Activated T-helper 1 cell treated with anti-CD3 and anti-CD28 coated beads, Interleukin-12 subunit alpha, Interleukin-12 subunit beta, Interleukin-2, Interleukin-4 antibody, amounts not matched to agents 30 ng/mL and 10 ng/mL and 1 ng/mL, durations not matched to agents 14 hours and 24 hours and 36 hours (primary cell): ENCODE measurements at places on chromosomes 3 and 15. TPM values are rescaled to one million over a fixed set of nuclear protein-coding genes. Genes with fewer than 3 reads are reported as not detected.

DNA sequence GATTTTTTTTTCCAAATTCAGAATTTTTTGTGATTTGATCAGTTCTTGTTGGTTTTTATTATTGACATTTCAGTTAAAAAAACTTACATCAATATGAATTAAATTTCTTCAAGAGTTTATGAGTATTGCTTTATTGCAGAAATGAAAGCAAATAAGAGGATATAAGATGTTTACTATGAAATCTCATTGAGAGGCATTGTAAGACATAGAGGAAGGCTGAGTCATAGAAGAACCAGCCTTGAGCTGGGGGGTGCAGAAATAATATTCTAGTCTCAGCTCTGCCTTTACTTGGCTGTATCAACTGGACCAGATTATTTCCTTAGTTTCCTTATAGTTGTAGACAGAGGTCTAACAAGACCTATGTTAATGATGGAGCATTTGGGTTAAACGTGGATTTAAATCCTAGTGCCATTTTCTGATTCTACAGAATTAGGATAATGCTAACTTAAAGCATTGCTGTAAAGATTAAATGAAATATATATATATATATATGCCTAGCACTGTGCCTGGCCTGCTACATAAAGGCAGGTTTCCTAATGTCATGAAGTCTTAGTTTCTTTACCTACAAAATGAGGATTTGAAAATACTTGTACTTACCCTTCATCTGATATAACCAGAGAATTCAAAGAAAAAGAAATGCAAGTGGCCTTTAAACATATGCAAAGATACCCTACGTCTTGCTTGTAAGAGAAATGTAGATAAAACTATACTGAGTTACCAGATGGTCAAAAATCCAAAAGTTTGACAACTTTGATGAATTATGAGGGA lies 7.3 kb downstream of the FAM98B start:
- no peak for DNase-seq

- DNase-seq = no peak
Observed at GRCh38 chr3:158532099-158532734, 38.8 kb upstream of the MLF1 start.

GRCh38 chr3:129942296-129942695 lies 32.2 kb upstream of the TRH start:
- peak; percentile 6 for DNase-seq

- DNase-seq = peak; percentile 7
Observed at GRCh38 chr3:154121701-154122551, 736 bp downstream of the ARHGEF26 start.

GRCh38 chr3:20773320-20773984 lies 587.4 kb upstream of the SGO1 start:
- DNase-seq = no peak

DNA sequence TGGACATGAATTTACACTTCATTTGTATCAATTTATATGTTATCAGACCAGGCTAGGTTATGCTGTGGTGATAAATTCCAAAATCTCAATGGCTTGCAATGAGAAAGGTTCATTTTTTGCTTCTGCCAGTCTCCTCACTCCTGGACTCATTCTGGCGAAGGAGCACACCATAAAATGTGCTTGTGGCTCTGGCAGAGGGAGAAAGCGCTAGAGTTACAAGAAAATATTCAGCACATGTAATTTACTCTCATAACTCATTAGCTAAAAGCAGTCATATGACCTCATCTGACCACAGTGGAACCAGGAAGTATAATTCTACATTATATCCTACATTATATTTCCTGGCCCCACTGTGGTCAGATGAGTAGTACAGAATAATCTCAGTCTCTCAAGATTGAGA lies 193.8 kb downstream of the BCHE start:
- no peak for DNase-seq

DNA sequence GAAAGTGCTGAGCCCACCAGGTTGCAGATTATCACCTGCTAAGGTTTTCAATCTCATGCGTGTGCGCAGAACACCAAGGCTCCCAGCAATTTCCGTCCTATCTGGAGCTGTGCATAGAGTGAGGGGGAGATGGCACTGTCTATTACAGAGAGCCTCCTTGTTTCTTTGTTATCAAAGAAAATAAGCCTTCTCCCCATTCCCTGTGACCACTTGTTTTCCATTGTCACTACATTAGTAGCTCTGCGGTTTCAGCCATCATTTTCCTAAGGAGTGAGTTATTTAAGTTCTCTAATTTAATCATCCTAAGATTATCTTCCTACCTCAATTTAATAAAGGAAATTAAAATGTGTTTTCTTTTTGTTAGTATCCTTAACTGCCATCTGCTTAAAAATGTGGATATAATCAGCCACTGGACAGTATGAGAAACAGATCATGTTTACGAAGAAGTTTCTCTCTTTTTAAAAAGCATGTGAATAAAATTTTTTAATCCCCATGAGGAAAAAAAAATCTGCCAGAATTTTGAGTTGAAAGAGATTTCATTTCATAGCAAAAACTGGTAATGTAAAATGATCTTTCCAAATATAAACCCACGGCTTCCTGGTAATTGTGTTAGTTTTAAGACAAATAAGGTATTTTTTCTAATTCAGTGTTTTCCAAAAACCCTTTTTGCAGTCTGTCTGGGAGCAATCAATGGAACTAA lies 172.3 kb upstream of the UBE2E1 start:
- no peak for DNase-seq

The EFL1 gene
- total RNA-seq = 25.2 and 25.6 TPM in 2 replicates

The RSRC1 gene
- total RNA-seq = 41.1 and 41.8 TPM in 2 replicates

The SERINC4 gene
- total RNA-seq = 0.39 and 0.41 TPM in 2 replicates

The SNURF gene
- total RNA-seq = 4.3 and 7.8 TPM in 2 replicates

The TMC3 gene
- total RNA-seq = not detected in 2 replicates

The ATP13A3 gene
- 198 and 206 TPM in 2 replicates for total RNA-seq
